ENCODE measurements at places on chromosomes 12 and 14. TPM values are rescaled to one million over a fixed set of nuclear protein-coding genes. Genes with fewer than 3 reads are reported as not detected.

PXMP2 gene
- 13.4 TPM for polyA plus RNA-seq

VPS37B gene
- polyA plus RNA-seq = 22.4 TPM

GRCh38 chr12:106303202-106303820 is 778 bp downstream of the TCP11L2 start:
- DNase-seq = peak; percentile 53

- no peak for DNase-seq
Measured at GRCh38 chr12:19456176-19456575, 16.9 kb downstream of the AEBP2 start.

- no peak for DNase-seq
Measured at GRCh38 chr12:65827827-65828231, 3.5 kb downstream of the HMGA2 start.

DNA sequence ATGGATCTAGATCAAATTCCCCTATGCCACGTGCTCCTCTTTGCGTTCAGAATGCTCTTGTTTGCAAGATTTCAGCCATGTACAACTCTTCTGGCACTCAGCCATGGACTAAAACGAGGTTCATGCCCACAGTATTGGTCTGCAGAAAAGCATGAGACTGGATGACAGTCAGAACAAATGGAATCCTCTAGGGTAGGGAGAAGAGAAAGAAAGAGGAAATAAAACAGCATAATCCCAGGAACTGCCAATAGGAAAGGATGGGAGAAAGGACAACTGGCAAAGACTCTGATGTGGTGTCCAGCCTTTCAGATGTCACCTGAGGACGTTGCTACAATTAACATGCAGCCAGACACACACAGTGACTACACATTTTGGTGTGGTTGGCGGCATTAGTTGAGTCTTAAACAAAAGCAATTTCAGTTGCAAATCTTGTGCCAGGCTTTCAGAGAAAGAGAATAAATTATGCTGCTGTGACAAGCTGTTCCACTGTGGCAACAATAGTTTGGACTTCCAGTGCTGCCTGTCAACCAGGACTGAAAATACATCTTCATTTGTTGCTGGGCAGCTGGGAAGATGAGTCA is 338.0 kb downstream of the RGS6 start:
- no peak for DNase-seq

DNA sequence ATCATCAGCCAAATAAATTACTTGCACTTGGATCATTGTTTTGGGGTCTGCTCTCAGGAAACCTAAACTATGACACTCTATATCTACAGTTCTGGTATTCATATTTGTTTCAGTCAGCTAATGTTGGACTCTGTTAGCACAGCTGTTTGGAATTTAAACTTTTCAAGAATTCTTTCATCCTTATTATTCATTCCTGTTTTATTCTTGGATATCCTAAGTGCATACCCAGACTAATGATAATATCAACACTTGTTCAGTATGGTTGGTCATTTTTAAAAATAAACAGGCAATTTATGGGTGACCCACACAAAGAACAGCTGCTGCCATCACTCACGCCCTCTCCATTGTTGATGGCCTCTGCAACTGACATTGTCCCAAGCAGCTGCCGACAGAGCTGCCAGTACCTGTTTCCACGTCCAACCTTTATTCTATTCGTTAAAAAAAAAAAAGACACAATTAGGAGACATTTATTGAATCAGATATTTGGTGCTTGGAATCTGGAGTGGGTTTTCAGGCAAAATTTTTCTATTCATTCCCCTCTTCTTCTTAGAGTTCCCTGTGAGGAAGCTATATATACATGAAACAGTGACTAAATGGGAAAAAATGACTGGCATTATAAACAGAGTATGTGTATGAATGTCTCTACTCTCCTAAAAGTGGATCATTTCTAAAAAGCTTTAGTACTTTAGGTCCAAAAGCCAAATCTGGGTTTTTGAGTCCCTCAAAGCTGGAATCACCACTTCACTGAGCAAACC is 252.1 kb upstream of the NAV3 start:
- peak; percentile 44 for DNase-seq

DNA sequence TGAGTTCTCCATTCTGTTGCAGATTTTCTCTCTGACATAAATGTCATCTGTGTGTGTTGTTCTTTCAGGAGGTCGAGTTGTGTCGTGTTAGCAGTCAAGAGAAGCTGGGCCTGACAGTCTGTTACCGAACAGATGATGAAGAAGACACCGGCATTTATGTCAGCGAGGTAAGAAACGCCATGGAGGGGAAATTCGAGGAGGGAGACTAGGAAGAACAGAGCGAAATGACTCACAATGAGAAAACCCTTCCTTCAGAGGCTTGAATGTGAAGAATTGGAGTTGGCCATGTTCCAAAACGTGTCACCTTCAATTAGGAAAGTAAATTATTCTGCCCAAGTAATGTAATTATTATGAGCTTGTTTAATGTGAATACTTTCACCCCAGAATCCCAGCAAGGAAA is 364.5 kb downstream of the PDZRN4 start:
- no peak for DNase-seq

GRCh38 chr14:25010471-25010870 is 39.5 kb downstream of the STXBP6 start:
- DNase-seq = no peak

DNA sequence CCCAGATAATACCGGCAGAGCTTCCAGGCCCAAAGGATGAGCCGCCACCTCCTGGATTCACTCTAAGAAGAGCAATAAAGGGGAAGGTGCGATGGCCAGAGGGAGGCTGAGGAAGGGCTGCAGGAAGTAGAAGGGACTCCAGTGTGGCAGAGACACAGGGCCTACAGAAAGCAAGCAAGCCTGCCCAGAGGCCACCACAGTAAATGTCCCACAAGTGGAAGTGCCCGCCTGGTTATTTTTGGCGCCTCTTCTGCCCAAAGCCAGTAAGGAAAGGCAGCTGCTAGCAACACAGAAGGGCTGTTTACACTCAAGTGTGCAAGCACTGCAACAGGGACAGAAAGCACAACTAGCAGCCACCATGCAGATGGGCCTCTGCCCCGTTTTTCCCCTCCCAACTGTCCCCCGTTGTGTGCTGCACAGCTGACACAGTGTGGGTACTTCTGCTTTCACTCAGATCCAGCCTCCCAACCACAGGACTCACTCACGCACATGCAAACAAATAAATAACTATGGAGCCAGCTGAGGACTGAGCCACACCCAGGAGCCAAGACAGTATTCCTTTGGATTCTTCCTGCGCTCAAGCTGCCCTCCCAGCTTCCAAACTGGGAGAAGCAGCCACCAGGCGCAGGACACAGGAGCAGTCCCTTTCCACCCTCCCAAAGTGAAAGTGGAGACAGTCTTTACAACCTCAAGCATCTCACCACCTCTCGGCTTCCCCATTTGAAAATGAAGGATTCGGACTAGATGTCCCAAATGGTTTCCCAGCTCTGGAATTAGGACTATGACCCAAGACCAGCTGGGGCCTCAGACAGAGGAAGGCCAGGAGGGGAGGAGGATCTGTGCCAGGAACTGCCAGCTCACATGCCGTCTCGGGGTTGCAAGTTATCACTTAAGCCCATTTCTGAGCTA is 40.0 kb upstream of the PNMA1 start:
- DNase-seq = no peak

GRCh38 chr14:87461704-87462103 is 531.3 kb downstream of the GALC start:
- DNase-seq = no peak

DNA sequence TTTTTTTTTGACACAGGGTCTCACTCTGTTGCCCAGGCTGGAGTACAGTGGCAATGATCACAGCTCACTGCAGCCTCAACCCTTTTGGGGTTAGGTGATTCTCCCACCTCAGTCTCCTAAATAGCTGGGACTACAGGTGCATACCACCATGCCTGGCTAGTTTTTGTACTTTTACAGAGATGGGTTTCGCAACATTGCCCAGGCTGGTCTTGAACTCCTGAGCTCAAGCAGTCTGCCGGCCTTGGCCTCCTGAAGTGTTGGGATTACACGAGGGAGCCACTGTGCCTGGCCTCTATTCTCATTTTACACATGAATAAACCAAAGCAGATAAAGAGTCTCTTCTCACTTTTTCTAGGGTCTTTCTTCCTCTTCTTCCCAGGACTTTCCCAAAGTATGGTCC is 3.2 kb downstream of the TOMM20L start:
- DNase-seq = no peak

GRCh38 chr12:75831402-75831801 is 200.2 kb downstream of the PHLDA1 start:
- no peak for DNase-seq

GRCh38 chr12:44154128-44154527 is 318.2 kb downstream of the TMEM117 start:
- DNase-seq = peak; percentile 8

DNA sequence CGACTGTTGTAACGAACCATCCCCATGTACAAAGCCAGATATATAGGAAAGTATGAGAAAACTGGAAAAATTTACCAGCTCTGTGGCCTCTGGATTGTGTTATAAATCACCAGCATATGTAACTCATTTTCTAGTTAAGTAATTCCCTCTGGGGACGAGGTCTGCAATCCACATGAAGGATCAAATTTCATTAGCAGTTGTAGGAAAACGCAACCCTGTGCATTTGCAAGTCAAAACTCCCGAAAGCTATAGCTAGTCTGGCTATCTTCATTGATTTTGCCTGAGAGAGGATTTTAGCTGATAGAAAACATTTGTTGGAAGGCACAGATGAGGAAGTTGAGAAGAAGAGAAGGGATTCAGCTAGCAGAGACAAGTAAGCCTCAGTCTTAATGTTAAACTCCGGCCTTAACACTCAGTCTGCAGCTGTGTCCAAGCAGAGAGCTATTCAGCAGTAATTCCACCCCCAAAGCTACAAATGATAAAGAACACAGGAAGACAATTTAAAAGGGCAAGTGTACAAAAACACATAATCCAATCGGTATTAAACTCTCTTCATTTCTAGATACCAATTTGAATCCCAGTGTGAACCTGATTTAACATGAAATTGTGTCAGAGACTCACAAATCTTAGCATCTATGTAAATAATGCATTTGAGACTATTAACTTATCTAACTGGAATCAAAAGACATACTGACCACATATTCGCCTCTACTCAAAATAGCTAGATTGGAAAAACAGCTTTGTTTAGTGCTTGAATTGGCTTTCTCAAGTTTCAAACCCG is 54.2 kb upstream of the CERS5 start:
- peak; percentile 94 for DNase-seq

DNA sequence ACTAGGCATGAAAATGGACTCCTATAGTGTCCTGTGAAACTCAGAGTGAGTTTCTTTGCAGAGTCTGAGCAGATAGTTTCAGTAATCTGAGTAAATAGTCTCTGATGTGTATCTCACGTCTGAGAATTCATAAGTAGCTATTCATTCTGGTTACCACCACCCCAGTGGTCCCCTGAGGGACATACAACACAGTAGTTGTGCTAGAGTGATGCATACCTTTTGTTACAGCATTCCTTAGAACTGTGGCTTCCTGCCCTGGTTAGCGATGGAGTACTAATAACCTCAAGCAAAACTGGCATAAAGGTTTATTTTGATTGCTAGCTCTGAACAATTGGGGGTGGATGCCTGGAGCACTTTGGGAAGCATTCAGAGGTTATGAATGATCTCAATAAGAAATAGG is 114.7 kb downstream of the DAAM1 start:
- DNase-seq = no peak

All from forelimb muscle (tissue), 1 donor.